ENCODE measurements at places on chromosomes 16 and 17. TPM values are rescaled to one million over a fixed set of nuclear protein-coding genes. Genes with fewer than 3 reads are reported as not detected.

DNA sequence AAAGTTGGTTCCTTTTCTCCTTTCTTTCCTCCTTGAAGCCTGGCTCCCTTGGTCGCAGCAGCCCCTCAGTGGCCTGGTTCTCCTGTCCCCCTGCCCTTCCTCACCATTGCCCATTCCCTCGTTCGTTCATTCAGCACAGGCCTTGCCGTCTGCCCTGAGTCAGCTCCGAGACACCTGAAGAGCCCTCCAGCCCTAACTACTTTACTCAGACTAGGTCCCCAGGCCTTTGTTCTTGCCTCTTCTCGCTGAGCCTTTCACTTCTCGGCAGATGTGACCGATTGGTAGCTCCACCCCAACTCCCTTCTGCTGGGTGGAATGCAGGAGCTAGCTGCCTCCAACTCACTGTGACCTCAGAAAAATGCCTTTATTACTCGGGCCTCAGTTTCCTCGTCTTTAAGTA, 7.0 kb upstream of the ADAM11 start:
- peaks cover 18% of the 10 kb centered on the region for H3K36me3 ChIP-seq
- H3K27me3 ChIP-seq, result no peaks in the 10 kb centered on the region
- no peak overlapping the region for H3K27ac ChIP-seq

CD300C gene
- total RNA-seq, result 1.4 TPM

CDYL2 gene
- 25.7 TPM for total RNA-seq

GRCh38 chr17:74177018-74177450, 26.4 kb upstream of the RPL38 start:
- no peak for DNase-seq
- H3K4me1 ChIP-seq, result no peaks in the 10 kb centered on the region
- no peak overlapping the region for H3K27ac ChIP-seq
- H3K4me3 ChIP-seq, result no peak overlapping the region

NPIPA8 gene
- 67.6 TPM for total RNA-seq

MEIOC gene
- total RNA-seq, result 0.10 TPM

IL32 gene
- total RNA-seq, result 351 TPM

CMTR2 gene
- 8.0 TPM for total RNA-seq

DNA sequence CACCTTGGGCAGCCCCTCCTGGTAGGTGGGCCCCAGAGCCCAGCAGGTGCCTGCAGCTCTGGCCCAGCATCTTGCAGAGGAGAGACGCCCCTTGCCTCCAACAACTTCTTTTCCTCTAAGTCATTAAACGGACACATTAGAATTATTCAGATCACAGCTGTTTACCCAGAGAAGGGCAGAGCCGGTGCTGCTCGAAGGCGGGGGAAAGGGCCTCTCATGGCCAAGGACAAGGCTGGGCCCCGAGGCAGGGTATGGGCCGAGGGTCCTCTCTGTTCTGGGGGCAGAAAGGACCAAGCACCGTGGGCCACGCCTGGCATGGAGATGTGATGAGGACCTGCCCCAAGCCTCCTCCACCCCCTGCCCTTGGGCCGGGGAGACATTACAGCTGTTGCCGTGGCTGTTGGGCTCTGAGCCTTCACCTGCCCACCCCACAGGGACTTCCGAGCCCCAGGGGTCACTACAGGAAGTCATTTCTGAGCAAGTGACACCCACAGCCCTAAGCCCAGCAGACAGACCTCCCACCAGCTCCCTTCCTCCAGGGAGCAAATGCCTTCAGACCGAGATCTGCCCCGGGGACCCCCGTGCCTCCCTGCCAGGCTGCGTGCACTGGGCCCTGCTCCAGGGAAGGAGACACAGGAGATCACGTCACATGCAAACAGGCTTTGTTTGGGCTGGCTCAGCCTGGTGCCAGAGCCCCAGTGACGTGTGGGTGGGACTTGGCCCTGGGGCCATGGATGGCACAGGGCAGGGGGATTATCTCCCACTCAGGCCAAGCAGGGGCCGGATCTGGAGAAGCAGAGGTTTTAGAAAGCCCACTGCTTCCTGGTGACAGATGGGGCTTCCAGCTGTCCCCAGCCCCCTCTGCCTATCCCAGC, 699 bp upstream of the PVALEF start:
- no peak overlapping the region for H3K4me3 ChIP-seq
- no peaks in the 10 kb centered on the region for H3K27me3 ChIP-seq
- DNase-seq, result no peak
- no peaks in the 10 kb centered on the region for H3K4me1 ChIP-seq
- H3K27ac ChIP-seq, result no peak overlapping the region

DNA sequence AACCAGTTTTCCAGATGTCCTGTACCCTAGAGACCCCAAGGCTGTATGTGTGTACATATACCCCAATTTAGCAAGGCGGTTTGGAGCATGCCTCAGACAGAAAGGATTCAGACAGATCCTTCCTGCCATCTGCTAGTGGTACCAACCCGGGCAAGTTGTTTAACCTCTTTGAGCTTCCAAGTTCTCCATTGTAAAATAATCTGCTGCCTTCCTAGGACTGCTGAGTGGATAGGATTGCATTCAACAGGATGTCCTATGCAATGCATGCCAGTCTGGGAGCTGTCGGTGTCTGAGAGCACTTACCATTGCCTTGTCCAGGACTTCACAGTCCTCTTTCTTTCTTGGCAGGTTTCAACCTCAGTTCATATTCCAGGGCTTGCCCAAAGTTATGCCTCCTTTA, 1.9 kb downstream of the CDH13 start:
- H3K4me1 ChIP-seq, result no peaks in the 10 kb centered on the region
- DNase-seq, result no peak
- H3K27me3 ChIP-seq, result no peaks in the 10 kb centered on the region
- H3K36me3 ChIP-seq, result no peaks in the 10 kb centered on the region
- no peak overlapping the region for H3K4me3 ChIP-seq
- H3K27ac ChIP-seq, result no peak overlapping the region

CRHR1 gene
- not detected for total RNA-seq

GRCh38 chr16:50160495-50161164, 7.5 kb downstream of the TENT4B start:
- no peaks in the 10 kb centered on the region for H3K36me3 ChIP-seq
- peak overlapping the region; percentile 65 for H3K27ac ChIP-seq
- no peak overlapping the region for H3K4me3 ChIP-seq
- peaks cover 48% of the 10 kb centered on the region for H3K4me1 ChIP-seq
- DNase-seq, result no peak
- H3K27me3 ChIP-seq, result no peaks in the 10 kb centered on the region

SOX9 gene
- not detected for total RNA-seq

DNA sequence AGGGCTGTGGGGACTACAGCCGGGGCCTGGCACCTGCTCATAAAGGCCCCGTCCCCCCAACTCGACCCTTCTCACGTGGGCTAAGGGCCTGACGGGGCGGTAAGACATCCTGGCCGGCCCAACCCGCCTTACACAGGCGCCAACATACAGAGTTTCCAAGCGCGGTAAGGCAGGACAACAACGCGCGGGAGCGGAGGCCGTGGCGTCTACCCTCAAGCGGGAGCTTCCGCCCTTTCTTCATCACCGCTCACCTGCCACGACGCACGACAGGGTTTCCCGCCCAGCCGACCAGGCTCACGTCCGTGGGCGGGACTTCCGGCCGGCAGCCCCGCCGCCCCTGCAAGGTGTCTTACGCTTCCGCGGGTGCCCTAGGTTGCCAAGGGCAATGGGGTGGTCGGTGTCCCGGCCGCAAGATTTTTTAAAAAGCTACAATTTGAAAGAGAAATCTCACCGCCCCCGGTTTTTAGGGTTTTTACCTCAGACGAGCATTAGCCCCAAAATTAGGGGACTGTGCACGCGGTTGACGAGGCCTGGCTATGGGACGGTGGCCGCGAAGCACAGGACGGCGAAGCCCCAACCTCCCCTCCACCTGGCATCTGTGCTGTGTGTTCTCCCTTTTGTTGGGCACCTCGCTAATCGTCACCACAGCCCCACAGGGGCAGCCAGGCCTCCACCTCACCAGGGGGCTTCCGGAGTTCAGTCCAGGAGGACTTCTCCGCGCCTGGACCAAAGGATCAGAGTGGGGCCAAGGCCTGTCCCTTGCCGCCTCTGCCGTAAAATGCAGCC, at the start of gene TERB1:
TERB1 (minus strand) TSS at position 265 of the 786 bp plus-strand sequence. CDS start 4,786 bp downstream, outside the sequence.
- H3K36me3 ChIP-seq, result peaks cover 11% of the 10 kb centered on the region
- no peak within 1 kb of the TSS for H3K4me3 ChIP-seq
- H3K27me3 ChIP-seq, result no peaks in the 10 kb centered on the region
- H3K4me1 ChIP-seq, result no peaks in the 10 kb centered on the region

- no peaks in the 10 kb centered on the region for H3K36me3 ChIP-seq
- no peak overlapping the region for H3K4me3 ChIP-seq
- no peaks in the 10 kb centered on the region for H3K27me3 ChIP-seq
- no peak for DNase-seq
- H3K4me1 ChIP-seq, result peaks cover 35% of the 10 kb centered on the region
Observed at GRCh38 chr17:78249074-78249817, 17.8 kb downstream of the TMEM235 start.

DNA sequence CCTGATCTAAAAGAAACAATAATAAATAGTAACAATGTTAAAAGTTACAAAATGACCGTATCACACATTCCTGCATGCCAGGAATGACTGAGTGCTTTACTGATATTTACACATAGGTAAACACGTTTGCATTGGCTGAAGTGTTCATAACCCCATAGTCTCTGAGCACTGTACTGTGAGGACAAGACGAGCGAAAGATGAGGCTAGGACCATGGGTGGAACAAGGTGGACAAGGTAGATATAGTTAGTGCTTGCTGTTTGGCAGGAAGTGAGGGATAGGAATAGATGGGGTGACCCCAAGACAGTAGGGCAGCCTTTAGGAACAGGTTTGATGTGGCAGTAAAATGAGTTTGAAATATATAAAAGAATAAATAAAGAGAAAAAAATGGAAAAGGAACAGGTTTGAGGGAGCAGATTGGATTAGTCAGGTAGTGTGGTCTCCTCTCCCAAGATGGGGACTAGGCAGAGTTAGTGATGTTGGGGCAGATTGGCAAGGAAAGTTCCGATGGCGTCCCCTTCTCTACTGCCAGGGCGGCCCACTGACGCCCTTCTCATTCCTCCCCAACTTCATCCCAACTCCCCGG, 452 bp upstream of the E2F4 start:
- peaks cover 28% of the 10 kb centered on the region for H3K36me3 ChIP-seq
- H3K27me3 ChIP-seq, result no peaks in the 10 kb centered on the region
- H3K4me3 ChIP-seq, result peak overlapping the region; percentile 72
- peak overlapping the region; percentile 94 for H3K27ac ChIP-seq
